ENCODE measurements at places on chromosomes 5 and 9. TPM values are rescaled to one million over a fixed set of nuclear protein-coding genes. Genes with fewer than 3 reads are reported as not detected.

Gene CD274
- total RNA-seq: 5.3 TPM

Gene RC3H2
- total RNA-seq: 32.8 TPM

Gene INSL6
- total RNA-seq: not detected

Gene SPAG8
- total RNA-seq: not detected

Gene CNTFR
- 0.42 TPM for total RNA-seq

Gene MSANTD3
- 40.5 TPM for total RNA-seq

Gene PCDHGB2
- total RNA-seq: 0.42 TPM

Gene PCDHGA10
- 4.7 TPM for total RNA-seq

Gene CEP72
- 7.1 TPM for total RNA-seq

Gene LECT2
- total RNA-seq: not detected

Gene SLC4A9
- total RNA-seq: not detected

Gene CACNA1B
- under 0.01 TPM for total RNA-seq

Gene SMU1
- total RNA-seq: 17.0 TPM

Gene PCSK5
- 2.8 TPM for total RNA-seq

Gene MARVELD2
- total RNA-seq: 26.1 TPM

Gene RNF180
- 1.9 TPM for total RNA-seq

Gene NDUFS4
- total RNA-seq: 124 TPM

Gene BNC2
- total RNA-seq: 0.74 TPM

Data from airway epithelial cell (primary cell).